ENCODE measurements at places on chromosomes 1 and 21. TPM values are rescaled to one million over a fixed set of nuclear protein-coding genes. Genes with fewer than 3 reads are reported as not detected.

Gene GBP4
- not detected for total RNA-seq

DNA sequence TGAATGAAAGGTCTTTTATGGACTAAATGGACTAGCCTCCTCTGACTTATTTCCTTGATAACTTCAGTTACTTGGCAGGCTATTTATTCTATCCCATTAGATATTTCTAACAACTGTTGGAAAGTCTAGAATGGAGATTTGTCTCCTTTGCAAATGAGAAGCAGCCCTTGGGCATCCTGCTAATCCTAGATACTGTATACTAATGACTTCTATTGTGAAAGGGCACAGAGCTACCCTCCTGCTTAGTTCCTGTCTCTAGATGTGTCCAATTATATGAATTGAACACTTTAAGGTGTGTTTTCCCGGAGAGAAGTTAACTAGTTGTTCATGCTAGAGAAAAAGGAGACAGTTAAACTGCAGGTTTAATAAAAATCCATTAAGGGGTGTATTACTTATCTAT is 10.2 kb upstream of the NCMAP start:
- peaks cover 18% of the 10 kb centered on the region for H3K4me1 ChIP-seq
- peaks cover 2% of the 10 kb centered on the region for H3K27me3 ChIP-seq
- no peaks in the 10 kb centered on the region for H3K36me3 ChIP-seq
- no peak for DNase-seq

GRCh38 chr21:25487046-25487594 is 120.2 kb downstream of the MRPL39 start:
- DNase-seq = no peak
- H3K4me1 ChIP-seq = no peaks in the 10 kb centered on the region
- no peak overlapping the region for H3K4me3 ChIP-seq
- H3K36me3 ChIP-seq = no peaks in the 10 kb centered on the region
- no peak overlapping the region for H3K27ac ChIP-seq

- no peak for DNase-seq
- H3K4me1 ChIP-seq = no peaks in the 10 kb centered on the region
- no peak overlapping the region for H3K27ac ChIP-seq
- no peak overlapping the region for H3K4me3 ChIP-seq
- H3K27me3 ChIP-seq = no peaks in the 10 kb centered on the region
Measured at GRCh38 chr1:12636098-12636950, 7.6 kb upstream of the AADACL4 start.

- no peak overlapping the region for H3K27ac ChIP-seq
- DNase-seq = no peak
- H3K27me3 ChIP-seq = peaks cover 6% of the 10 kb centered on the region
Measured at GRCh38 chr1:30332116-30333094, 391.0 kb downstream of the MATN1 start.

All from progenitor cell of endocrine pancreas (in vitro differentiated cells).